Stimulated activated CD4-positive, alpha-beta T cell treated with anti-CD3 and anti-CD28 coated beads, Interleukin-1b, Interleukin-23, amount 100 ng/mL, for 24 hours (primary cell): ENCODE measurements at places on chromosomes 1 and 21.

DNA sequence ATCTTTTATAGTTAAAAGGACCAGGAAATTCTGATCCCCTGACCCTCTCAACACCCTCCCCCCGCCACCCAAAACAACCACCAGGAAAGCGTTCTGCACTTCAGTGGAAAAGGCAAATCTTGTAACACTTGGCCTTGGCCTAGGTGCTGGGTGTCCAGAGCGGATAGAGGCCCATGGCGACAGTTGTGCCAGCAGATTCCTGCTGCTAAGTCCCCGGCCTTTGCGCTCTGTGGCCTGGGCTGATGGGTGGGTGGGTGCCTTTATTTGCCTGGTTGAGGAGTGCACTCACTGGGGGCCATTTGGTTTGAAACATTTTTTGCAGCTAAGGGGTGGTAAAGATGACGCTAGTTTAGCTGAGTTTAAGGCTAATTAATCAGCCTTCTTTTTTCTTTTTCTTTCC is 127.9 kb upstream of the ERRFI1 start:
- no peak for DNase-seq

DNA sequence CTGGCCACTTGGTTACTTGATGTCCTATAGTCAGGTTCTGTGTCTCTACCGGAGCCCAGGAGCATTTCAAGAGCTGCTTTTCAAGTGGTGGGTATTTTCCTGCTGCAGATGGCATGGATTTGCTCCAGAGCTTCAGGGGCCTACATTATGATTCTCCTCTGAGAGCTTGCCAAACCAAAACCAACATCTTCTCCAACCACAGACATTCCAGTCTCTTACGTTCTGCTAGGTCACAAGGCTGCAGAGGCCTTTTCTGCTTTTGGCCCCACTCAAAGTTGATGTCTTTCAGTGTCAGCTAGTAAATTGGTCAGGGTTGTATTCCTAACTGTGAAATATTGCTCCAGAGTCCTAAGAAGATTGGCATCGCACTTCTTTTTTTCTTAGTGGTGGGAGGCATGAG is 14.7 kb upstream of the AQP10 start:
- DNase-seq, result no peak

GRCh38 chr1:109664671-109665070 is 3.2 kb upstream of the GSTM2 start:
- DNase-seq, result no peak

DNA sequence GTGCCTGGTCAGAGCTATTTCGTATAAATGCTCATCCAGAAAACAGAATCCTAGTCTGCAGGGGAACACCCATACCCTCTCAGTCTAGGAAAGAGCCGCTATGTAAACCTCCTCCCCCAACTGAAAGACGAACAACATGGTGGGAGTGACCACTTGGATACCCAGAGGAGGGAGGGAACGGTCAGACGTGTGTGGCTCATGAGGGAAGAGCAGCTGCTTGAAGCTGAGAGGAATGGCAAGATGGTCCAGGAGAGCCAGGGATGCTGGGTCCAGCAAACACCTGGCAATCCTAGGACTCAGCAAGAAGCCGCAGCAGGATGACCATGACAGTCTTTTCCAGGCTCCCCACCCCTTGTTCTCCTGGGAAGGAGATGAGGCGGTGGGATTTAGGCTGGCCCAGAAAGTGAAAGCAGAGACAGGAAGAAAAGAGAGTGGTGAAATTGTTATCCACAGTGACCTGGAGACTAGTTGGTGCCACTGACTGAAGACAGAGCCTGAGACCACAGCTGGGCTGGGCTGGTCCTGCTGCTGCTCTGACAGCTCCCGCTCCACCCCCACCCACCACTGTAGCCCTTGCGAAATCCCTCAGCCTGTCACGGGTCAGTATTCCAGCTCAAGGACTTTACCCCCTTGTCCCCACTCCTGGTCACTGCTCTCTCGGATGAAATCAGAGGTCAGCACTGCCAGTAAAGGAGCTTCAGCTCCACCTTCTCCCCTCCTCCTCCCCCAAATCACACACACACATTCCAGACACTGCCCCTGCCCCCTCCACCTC is 3.6 kb downstream of the CERS2 start:
- no peak for DNase-seq

DNA sequence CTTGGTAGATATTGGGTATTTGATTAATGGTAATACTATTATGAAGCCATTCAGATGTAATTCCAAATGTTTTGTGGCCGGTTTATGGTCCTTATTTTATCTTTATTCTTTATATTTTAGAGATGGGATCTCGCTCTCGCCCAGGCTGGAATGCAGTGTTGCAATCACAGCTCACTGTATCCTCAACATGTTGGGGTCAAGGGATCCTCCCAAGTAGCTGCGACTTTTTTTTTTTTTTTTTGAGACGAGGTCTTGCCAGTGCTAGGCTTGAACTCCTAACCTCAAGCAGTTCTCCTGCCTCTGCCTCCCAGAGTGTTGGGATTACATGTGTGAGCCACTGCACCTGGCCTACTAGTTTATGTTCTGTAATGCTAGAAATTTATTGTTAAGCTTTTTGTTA is 4.7 kb downstream of the DDI2 start:
- no peak for DNase-seq

GRCh38 chr1:164841702-164842465 is 282.9 kb downstream of the PBX1 start:
- no peak for DNase-seq

- no peak for DNase-seq
These were observed 120.7 kb upstream of the ZC3H11B start for GRCh38 chr1:219733511-219734174.

GRCh38 chr1:156487862-156488261 is 12.7 kb downstream of the MEF2D start:
- no peak for DNase-seq

DNA sequence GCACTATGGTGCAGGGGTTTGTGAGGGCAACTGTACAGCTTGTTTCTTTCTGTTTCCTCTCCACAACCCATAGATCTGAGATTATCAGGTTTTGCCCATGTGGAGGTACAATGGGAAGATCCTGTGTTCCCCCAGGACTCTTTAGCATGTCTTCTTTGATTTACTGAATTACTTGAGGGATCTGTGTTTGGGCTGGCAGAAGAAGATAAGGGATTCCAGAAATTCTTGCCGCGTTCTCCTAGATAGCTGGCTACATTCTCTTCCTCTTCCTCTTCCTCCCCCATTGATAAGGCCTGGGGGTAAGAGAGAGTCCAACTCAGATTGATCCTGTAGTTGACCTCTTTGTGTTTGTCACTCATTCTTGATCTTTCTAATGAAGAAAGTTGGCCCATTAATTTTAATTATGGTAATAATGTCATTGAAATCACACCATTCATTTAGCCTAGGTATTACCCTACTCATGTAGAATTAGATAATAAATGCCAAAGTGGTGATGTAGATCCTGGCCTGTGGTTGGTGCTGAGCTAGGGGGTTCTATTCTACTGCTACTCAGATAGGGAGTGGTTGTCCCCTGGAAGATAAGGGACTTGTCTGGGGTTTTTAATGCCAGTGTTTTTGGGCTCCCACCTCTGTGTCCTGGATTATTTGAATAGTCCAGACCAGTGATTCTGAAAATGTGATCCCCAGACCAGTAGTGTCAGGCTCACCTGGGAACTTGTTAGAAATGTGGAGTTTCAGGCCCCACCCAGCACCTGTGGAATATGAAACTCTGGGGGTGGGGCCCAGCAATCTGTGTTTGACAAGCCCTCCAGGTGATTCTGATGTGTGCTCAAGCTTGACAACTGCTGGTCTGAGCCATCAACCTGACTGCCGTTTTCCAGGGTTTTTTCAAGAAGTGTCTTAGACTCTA is 122.2 kb downstream of the NOS1AP start:
- no peak for DNase-seq

- no peak for DNase-seq
These were observed 92.6 kb upstream of the PBX1 start for GRCh38 chr1:164466429-164466828.

- no peak for DNase-seq
These were observed 16.3 kb downstream of the ZFYVE9 start for GRCh38 chr1:52158218-52158617.

DNA sequence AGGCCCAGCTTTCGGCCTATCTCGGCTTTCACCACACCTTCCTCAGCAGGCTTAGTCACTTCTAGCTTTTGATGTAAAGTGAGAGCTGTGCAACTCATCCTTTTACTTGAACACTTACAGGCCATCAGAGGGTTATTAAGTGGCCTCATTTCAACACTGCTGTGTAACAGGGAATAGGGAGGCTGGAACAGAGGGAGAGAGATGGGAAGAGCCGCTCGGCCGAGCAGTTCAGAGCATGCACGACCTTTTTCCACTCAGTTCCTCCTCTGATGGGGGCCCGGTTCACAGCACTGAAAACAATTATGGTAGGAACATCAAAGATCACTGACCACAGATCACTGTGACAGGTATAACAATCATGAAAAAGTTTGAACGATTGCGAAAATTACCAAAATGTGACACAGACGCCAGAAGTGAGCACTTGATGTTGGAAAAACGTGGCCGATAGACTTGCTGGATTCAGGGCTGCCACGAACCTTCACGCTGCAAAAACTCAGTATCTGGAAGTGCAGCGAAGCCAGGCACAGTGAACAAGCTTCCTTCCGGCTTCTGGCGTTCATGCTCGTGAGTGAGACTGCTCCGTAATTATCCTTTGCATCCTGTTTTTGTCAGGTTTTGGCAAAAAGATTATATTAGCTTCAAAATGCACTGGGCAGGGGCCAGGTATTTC is 28.6 kb downstream of the AGPAT3 start:
- DNase-seq, result no peak

DNA sequence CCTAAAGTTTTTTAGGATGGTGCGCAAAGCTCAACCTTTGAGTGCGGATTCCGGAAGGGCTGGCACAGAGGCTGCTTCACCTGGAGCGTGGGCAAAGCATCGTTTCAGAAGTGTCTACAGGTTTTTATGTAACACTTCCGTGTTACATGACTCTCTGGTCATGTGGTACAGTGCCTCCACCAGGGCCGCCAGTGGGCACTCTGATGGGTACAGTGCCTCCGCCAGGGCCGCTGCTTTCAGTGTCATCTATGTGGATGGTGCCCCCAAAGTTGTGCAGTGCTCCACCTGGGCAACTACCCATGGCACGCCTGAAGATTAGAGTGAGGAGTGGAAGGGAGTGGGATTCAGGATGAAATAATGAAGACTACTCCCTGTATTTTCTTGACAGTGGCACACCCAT is 101.4 kb upstream of the C1orf174 start:
- DNase-seq, result no peak

DNA sequence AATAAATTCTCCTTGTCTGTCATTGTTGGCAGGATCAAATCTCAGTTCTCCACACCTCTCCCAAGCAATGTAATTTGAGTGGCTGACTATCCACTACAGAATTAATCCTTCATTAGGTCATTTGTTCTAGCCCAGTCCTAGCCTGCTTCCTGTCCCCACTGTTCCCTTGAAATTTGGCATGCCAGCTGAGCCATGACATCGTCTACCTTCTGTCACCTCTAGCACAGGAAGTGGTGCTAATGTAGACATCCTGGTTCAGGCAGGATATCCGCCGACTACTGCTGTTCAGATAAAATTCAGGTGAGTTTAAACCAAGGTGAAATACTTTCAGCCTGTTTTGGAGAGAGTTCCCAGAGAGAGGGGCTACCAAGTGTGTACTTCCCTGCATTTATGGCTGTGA is 5.9 kb downstream of the CHRM3 start:
- no peak for DNase-seq

GRCh38 chr1:45718289-45718688 is 30.3 kb downstream of the TMEM69 start:
- DNase-seq, result no peak

DNA sequence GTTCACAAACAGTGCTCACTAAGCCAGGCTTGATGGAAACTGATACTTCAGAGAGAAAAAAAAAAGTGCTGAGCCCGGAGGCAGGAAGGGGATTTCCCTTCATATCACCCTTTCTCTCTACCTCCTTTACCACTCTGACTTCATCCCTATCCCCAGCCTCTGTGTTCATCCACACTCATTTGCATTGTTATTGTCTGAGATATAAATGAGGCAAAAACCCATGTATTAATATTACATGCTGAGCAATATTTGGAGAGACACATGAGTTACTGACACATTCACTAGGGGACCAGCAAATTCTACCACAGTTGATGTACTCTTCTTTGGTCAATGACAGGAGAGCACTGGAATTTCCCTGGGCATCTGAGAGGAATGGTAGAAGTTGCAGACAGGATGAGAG is 175.8 kb downstream of the TNFSF18 start:
- no peak for DNase-seq

GRCh38 chr1:152141971-152142584 is 16.9 kb downstream of the RPTN start:
- DNase-seq, result no peak

- DNase-seq, result no peak
These were observed 96.6 kb upstream of the B3GALT2 start for GRCh38 chr1:193283016-193283415.

DNA sequence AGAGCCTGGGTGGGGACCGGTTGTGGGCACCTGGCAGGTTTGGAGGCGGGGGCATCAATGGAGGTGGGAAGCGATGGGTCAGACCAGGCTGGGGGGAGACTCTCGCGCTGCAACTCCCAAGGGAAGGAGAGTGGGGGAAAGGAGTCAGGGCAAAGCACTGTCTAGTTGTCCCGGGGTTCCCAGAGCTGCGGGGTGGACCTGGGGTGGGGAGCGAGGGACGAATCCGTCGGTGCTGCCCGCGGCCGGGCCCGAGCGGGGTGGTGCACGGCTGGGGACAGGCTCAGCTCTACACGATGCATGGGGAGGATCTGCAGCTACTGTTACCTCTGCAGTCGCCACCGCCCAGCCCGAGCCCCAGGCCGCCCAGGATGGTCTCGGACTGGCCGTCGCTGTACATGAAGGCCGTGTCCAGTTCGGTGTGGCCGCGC is 427 bp downstream of the AKR7A2 start:
- no peak for DNase-seq

DNA sequence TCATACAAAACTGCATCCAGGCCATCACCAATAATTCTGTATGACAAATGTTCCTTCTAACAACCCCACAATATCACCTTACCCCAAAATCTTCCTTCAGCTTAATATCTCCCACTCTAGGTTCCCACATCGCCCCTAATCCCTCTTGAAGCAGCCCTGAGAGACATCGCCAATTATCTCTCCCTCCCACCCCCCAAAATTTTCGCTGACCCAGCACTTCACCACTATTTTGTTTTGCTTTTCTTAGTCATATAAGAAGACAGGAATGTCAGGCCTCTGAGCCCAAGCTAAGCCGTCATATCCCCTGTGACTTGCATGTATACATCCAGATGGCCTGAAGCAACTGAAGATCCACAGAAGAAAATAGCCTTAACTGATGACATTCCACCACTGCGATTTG is 126.3 kb downstream of the ADGRL4 start:
- DNase-seq, result no peak
